ENCODE measurements at places on chromosomes 7 and 10.

DNA sequence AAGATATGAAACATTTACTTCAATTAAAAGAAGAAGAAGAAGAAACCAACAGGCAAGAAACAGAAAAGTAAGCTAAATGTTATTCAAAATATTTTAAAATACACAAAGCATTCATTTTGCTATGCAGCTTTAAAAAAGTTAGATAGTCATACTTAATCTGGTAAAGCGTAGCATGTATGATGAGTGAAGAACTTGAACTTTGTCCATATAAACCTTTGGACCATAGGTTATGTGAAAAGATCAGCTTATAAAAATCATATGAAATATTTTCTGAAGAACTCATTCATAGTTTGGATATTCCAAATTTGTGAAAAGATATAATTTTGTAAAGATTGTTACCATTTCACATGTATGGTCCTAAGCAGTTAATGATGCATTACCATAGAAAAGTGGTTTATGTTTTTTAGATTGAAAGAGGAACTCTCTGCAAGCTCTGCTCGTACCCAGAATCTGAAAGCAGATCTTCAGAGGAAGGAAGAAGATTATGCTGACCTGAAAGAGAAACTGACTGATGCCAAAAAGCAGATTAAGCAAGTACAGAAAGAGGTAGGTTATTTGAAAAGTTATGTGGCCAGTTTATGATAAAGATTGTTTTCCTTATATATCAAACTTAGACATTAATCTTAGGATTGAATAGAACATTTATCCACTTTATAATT lies 37.3 kb downstream of the KIF20B start:
- no peak for DNase-seq

DNA sequence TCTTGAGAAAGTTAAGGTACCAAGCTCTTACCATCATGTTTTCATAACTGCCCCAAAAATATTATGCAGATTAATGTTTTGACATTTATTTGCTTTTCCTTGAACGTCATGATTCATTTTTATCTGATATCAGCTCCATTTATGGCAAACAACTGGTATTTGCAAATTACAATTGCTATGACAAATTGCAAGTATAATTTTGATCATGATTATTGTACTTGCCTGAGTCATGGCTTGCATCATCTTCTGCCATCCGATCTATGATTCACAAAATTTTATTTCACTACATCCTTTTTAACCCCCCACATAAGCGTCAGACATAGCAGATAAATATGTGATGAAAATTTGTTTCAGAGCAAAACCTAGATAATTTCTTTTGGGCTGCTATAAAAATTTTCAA lies 155.0 kb downstream of the STK31 start:
- DNase-seq: no peak

GRCh38 chr10:32629910-32630309 lies 184.0 kb downstream of the CCDC7 start:
- no peak for DNase-seq

DNA sequence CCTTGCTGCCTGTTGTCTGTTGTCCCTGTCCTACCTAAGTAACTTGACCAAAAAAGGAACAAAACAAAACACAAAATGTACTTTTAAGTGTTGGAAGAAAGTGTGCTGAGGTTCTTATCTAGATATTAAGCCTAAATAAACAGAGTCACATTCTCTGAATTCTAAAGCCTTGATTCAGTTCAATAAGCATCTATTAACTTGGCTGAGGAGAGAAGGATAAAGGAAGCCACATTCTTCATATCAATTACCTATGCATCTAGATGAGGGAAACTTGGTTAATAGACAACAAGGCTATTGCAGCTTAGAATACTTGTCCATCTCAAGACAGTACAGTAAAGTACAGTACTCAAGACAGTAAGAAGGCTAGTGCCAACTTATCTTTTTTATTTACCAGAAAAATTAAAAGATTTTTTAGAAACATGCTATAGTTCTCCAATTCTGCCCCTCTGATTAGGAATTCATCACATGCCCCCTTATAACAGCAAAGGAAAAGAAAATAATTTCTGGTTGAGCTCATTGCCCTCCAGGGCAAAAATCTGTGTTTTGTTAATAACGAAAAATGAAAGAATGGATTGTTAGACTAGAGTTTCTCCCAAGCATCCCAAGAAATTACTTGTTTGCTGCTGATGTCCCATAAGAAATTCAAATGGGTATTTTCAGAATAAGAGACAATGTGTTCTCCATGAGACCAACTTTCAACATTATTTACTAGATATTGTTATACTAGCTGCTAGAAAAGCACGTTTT lies 546.5 kb upstream of the SEMA3D start:
- DNase-seq: no peak

DNA sequence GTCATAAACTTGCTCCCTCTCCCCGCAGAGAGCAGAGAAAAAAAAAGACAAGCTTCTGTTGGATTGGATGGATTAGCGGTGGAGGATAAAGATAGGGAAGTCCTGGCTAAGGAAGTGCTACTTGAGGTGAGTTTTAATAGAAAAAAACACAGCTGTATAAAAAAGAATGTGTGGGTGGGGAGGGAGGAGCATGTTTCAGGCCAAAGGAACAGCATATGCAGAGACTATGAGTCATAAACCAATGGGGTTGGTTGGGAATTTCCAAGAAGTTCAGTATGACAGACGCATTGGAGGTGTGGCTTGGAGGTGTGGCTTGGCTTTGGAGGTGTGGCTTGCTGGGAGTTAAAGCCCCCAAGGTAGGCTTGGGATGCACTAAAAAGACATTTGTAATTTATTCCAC lies 103.0 kb upstream of the LSM8 start:
- no peak for DNase-seq

- peak; percentile 79 for DNase-seq
Observed at GRCh38 chr7:107563775-107564552, at the start of the genes COG5 and DUS4L. TSS of gene COG5 (minus strand) at chr7:107563920. CDS start at chr7:107563896, 24 bp downstream. TSS of gene DUS4L (plus strand) at chr7:107563971. CDS start at chr7:107567071, 3,100 bp downstream.

GRCh38 chr10:13099144-13099665 lies 758 bp upstream of the OPTN start:
- peak; percentile 45 for DNase-seq

DNA sequence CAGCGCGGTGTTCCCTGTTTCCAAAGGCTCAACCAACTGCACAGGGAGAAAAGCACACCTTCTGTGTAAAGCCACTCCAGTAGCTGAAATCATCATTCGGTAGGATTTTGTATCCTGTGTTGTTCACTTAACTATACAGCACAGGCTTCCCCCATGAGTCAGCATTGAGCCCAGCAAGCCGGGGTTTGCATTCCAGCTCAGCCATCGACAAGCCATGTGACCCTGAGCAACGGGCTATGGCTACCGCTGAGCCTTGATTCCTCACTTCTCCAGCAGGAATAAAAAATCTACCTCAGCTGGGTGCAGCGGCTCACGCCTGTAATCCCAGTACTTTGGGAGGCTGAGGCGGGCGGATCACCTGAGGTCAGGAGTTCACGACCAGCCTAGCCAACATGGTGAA lies 44.1 kb upstream of the ATP6V0A4 start:
- DNase-seq: no peak

DNA sequence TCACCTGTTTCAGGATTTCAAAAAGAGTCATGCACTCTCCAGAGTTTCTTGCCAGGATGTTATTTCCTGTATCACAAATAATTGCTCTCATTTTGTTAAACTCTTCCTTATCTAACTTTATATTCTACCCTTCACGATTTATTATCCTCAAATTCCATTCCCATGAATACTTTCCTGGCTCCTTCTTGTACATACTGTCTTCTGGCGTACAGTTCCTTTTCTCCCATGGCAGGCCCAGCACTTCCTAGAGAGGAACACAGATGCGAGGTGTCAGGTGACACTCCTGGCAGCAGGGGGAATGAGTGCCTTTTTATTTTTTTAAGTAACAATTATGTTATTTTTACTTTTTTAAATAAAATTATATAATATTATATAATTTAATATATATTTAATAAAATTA lies 411.9 kb downstream of the TFEC start:
- DNase-seq: no peak

DNA sequence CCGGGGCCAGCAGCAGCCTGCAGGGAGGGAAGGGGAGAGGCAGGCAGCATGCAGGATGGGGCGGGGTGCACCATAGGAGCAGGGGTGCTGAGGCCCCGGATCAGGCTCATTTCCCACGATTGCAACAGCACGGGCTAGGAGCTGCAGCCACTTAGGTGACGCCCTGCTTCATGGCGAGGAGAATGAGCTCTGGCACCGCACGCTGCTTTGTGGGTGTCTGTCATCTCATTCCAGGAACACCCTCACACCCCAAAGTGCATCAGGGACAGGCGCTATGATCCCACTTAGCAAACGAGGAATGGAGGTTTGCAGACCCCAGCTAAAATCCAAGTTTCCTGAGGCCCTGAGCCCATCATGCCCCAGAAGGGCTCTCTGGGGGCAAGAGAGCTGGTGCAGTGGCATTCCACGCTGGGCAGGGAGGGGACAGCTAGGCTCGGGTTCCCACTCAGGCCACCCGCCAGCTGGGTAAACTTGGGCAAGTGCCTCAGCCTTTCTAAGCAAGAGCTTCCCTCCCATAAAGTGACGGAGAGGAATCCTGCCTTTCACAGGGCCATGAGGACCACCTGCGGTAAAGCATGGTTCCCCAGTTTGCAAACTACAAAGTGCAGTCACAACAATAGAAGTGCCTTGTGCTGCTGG lies 9.3 kb downstream of the KCNH2 start:
- DNase-seq: peak; percentile 60

- DNase-seq: no peak
Observed at GRCh38 chr10:113970641-113971040, 73.0 kb upstream of the ADRB1 start.

GRCh38 chr7:92043637-92044036 lies 90.6 kb downstream of the CYP51A1 start:
- no peak for DNase-seq

DNA sequence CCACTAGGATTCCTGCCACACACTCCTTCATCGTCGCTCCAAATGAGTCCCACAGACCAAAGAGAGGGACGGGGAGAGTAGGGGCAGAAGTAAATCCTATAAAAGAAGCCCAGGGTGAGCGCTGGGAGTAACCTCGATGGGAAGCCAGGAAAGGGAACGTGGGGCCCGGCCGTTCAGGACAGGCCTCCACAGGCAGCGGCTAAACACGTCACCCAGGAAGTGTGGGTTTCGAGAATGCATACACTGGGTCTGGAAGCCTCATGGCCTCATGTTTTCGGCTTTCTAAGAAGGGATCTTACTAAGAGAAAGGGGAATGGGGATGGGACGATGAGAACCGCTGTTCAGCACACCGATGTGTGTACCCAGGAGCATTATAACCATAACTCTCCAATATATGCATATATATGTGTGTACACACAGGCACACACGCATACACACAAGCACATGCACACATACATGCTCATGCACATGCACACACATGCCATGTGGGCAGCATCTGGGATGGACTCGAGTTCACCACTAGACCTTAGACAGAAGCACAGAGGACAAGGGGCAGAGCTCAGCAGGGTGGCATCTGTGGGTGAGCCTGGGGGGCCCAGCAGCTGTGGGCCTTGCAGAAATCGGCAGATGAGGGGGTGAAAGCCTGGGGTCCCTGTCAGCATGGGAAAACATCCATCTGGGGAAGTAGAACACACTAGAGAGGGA lies 14.8 kb upstream of the CNPY1 start:
- no peak for DNase-seq

DNA sequence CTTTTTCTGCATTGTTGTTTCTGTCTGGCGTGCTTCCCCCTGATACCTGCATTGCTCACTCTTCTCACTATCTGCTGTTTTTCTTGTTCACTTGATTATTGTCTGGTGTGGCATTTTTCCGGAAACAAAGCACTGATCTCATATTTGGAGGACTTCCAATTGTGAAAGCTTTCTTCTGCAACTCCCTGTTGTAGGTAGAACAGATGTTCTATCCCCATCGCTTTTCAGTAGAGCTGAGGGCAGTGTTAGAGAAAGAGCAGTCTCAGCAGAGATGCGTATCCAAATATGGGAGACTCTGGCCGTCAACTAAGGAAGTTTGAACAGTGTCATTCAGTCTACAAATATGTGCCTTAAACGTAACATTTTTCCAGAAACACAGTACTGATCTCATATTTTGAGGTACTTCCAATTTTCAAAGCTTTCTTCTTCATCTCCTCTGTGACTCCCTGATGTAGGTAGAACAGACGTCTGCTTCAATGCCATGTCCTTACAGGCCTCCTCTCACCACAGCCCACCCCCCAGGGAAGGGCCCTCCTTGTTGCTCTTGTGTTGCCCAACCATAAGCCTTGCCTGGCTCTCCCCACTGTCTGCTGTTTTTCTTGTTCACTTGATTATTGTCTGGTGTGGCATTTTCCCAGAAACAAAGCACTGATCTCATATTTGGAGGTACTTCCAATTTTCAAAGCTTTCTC lies 27.1 kb upstream of the GJD4 start:
- DNase-seq: no peak

GRCh38 chr7:159107161-159107892 lies 37.3 kb downstream of the VIPR2 start:
- DNase-seq: peak; percentile 62

DNA sequence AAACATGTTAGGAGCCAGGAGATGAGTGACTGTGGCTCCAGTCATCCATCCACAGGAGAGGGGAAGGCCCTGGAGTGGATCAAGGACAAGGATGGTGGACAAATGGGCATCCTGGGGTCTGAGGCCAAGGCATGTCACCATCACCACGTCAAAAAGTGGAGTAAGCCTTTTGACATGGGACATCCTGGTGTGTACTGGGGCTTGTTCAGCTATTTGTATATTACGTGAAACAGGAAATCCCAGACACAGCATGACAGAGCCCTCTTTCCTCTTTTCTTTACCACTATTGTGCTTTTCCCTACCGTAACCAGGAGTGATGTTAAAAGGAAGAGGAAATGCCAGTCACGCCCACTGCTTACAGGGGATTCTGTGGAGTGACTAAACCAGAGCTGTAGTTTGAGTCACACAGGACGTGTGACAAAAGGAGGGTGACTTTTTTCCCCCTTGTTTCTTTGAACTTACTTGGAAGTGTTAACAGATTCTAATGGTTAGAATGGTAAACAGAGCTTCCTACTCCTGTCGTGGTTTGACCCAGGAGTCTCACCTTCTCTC lies 15.4 kb downstream of the ACSL5 start:
- DNase-seq: no peak

DNA sequence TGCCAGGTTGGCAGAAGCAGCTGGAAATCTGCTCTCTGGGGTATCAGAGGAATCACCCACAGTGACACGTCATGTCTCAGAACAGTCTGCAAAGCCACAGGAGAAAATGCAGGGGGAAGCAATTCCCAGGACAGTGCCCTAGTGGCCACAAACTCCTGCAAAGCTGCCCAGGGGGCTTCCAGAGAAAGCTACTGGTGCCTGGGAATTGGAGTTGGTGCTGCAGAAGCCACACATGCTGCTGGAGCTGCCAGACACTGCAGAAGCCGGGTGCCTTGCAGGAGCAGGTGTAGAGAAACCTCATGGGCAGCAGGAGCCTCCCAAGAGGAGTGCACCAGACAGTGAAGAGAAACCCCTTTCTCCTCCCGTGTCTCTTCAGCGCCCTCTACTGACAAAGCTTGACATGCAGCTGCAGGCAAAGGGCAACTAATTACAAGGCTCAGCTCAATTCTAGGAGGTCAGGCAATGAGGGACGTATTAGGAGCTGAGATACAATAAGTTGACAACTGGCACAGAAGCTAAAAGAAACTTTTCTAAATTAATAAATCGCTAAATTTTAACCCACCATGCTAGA lies 30.2 kb upstream of the NUB1 start:
- DNase-seq: no peak

- no peak for DNase-seq
Observed at GRCh38 chr10:15558136-15558535, 161.6 kb downstream of the ITGA8 start.

All from NCI-H1092 treated with DMSO at 0.1 percent for 48 hours (cell line).